ENCODE measurements at places on chromosomes 2 and 18.

DNA sequence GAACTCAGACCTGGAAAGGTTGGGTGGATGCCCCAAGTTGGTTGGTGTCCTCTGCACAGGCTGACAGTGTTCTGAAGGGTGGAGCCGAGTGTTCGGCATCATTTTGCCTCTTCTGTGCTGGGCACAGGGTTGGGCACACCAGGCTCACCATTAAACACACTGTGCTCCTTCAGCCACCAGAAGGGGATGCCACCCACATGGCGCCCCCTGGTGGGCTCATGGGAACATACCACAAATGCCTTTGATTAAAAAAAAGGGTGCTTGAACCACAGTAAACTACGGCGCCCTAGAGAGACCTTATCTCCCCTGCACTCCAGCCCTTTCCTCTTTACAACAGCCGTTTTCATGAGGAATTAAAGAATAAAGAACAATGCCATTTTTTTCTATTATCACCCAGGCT is 89.4 kb downstream of the CELF4 start:
- DNase-seq = no peak

- DNase-seq = peak; percentile 56
Measured at GRCh38 chr18:9971313-9971920, 57.6 kb downstream of the VAPA start.

DNA sequence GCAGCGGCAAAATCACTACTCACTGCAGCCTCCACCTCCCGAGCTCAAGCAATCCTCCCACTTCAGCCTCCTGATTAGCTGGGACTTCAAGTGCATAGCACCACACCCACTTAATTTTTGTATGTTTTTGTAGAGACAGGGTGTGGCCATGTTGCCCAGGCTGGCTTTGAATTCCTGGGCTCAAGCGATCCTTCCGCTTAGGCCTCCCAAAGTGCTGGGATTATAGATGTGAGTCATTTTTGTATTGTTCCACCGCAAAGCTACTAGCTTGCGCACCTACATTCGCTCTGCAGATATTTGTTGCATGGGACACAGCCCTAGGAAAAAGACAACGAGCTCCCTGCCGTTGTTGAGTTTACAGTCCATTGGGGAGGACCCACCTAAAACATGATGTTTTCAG is 173.5 kb upstream of the AGAP1 start:
- no peak for DNase-seq

DNA sequence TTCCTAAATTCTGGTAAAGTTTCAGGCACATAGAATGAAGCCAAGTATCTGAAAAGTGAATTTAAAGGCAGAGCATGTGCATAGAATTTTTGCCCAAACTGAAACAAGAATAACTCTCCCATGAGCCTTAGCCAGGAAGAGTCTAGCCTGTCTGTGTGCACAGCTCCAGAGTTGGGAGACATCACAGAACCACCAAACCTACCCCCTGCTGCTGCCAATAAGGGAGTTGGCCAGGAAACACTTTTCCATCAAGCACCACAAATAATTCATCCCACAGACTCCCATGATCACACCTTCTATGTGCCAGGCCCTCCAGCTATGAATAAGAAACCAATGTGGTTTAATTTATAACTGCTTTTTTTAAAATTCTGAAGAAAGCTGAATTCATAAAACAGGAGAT is 27.0 kb downstream of the OSR1 start:
- DNase-seq = no peak

GRCh38 chr18:34620258-34620861 is 89.7 kb upstream of the DTNA start:
- no peak for DNase-seq
